ENCODE measurements at places on chromosomes 7 and 10.
A peak's percentile ranks its signal among the peaks of the same experiment; 100 is the strongest.

- DNase-seq: no peak
Measured at GRCh38 chr7:134834689-134835462, 55.4 kb downstream of the CALD1 start.

DNA sequence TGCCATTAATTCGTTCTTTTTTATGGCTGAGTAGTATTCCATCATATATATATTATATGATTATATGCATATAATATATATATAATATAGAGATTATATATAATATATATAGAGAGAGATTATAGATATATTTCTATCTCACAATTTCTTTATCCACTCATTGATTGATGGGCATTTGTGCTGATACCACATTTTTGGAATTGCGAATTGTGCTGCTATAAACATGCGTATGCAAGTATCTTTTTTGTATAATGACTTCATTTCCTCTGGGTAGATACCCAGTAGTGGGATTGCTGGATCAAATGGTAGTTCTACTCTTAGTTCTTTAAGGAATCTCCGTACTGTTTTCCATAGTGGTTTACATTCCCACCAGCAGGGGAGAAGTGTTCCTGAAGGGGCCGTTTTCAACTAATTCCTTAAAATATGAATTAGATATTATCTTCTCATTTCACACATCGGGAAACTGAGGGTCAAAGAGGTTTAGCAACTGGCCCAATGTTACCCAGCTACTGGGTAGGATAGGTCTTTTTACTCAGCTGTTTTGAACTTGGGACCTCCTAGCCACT is 16.5 kb downstream of the NFE2L3 start:
- no peak for DNase-seq

- peak; percentile 22 for DNase-seq
Measured at GRCh38 chr10:122346326-122346950, 28.1 kb upstream of the PLEKHA1 start.

- DNase-seq: peak; percentile 29
Measured at GRCh38 chr7:158121441-158122045, 466.1 kb downstream of the PTPRN2 start.

DNA sequence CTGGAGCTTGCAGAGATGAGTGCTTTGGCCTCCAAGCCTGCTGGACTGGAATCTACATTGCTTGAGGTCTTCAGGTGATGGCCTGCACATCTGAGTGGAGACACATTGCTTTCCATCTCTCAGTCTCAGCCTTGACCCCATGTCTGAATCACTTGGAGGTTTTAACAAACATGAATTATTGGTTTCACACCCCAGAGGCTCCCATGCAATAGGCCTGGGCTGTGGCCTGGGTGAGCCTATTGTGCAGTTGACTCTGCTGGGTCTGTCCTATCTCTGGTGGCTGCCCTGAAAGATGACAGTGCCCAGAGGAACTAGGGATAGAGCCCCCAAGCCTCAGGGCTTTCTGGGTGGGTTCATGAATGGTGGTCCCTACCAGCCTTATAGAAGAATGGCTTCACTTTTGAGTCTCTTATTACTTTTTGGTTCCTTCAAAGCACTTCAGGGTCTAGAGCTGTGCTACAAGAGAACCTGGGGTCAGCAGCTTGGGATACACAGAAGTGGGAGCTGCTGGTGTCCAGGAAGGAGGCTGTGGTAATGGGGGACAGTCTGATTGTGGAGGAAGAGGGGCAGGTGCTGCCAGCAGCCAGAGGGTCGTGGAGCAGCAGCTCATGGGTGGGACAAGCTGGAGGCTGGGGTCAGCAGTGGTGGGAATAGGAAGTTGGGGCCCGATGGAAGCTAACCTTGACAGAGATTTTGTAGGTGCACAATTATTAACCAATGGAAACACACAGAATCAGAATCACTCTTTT is 5.5 kb downstream of the RAMP3 start:
- peak; percentile 59 for DNase-seq

DNA sequence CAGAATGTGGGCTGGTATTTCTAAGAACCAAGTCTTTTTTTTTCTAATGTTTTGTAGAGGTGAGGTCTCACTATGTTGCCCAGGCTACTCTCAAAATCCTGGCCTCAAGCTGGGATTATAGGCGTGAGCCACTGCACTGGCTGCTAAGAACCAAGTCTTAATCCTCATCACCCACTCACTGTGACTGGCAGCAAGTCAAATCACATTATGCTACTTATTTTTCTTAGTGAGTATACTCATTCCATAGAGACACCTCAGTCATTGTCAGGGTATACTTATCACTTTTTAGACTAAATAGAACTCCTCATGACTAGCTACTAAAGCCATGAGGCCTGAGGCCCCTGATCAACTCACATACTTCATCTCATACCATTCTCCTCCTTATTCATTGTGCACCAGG is 116.1 kb downstream of the STRA8 start:
- no peak for DNase-seq

DNA sequence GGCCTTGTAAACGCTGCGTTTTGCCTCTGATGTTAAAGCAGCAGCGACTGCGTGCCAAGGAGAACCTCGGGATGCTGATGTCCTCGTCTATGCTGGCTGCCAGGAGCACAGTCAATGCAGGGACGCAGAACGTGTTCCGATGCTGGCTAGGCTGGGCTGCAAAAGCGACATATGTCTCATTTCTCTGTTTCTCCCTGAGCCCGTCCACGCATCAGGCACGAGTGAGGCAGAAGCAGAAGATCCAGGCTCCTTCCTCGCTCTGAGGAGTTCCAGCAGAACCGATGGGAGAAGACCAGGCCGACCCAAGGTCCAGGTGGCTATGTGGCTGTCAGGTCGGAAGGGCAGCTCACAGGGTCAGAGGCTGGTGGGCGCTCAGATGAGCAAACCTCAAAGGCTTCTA is 3.7 kb upstream of the FOXL3 start:
- DNase-seq: peak; percentile 38

DNA sequence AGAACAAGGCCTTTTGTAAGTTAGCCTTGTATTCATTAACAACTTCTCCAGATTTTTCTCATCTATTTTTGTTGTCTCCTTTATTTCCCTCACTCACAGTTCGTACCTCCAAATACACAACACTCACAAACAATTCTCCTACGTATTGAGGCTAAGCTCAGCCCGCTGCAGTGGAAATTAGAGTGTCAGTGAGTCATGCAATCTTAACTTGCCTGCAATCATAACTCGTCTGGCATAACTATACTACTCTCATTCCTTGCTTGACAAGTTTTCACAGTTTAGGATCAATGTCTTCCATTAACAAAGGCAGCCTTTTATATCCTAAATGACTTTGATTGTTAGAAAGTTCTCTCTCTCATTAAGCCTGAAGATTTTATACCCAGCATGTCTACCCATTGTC is 23.8 kb downstream of the TMEM196 start:
- DNase-seq: no peak

GRCh38 chr10:30500534-30500933 is 66.5 kb downstream of the MAP3K8 start:
- DNase-seq: no peak

GRCh38 chr7:24924375-24924774 is 55.6 kb downstream of the OSBPL3 start:
- no peak for DNase-seq

- no peak for DNase-seq
Measured at GRCh38 chr7:140358412-140359051, 39.8 kb downstream of the SLC37A3 start.

GRCh38 chr7:91492773-91493172 is 228.5 kb downstream of the FZD1 start:
- DNase-seq: no peak

- no peak for DNase-seq
Measured at GRCh38 chr7:50352282-50352681, 47.8 kb downstream of the IKZF1 start.

GRCh38 chr7:7176406-7177043 is 5.8 kb upstream of the C1GALT1 start:
- no peak for DNase-seq

DNA sequence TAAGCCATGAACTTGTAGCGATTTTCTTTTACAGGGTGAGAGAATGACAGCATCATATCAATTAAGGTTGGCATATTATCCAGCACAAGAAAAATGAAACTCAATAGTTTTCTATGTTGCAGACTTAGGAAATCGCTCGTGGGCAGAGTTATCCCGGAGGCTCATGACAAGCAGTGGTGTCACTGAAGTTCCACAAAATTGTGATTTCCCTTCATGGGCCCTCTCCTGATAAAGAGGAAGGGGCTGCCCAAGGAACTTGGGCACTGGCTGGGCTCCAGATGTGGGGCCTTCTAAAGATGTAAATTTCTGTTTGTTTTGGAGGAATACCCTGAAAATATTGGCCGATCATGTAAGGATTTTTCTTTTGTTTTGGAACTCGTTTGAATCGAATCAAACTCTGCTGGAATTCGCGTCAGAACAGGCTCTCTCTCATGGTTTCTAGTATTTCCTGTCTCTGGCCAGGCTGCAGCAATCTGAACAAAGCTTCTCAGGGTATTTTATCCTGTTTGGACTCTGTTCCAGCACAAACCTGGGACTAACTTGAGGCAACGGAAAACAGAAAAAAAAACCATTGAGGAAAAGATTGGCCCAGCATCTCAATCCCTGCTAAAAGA is 340.6 kb upstream of the NRP1 start:
- DNase-seq: no peak

GRCh38 chr10:47402641-47403301 is 18.7 kb upstream of the ZNF488 start:
- DNase-seq: peak; percentile 84

DNA sequence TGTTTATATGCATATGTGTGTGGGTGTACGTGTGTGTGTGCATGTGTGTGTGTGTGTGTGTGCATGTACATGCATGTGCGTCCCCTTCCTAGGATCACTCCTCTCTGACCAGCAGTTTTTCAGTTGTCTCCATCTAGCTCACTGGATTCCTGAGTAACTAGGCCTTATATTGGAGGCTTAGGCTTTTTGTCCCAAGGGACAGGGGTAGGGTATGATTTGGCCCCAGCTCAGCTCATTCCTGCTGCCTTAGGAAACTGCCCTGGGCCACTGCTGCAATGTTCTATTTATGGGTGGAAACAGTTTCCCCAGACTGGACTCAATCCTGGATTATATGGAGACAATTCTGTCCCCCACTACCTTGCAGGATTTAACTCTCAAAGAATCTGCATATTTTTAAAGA is 68.8 kb upstream of the SDK1 start:
- no peak for DNase-seq

- no peak for DNase-seq
Measured at GRCh38 chr10:80288849-80289248, 609 bp downstream of the MAT1A start.

GRCh38 chr7:47474211-47474936 is 107.5 kb downstream of the TNS3 start:
- no peak for DNase-seq

- DNase-seq: no peak
Measured at GRCh38 chr7:10756981-10757380, 216.7 kb upstream of the PHF14 start.

- no peak for DNase-seq
Measured at GRCh38 chr10:124632064-124632531, 112.1 kb downstream of the FAM53B start.

GRCh38 chr7:92359801-92360200 is 87.5 kb upstream of the GATAD1 start:
- no peak for DNase-seq

GRCh38 chr7:149714910-149715471 is 58.4 kb downstream of the ZNF467 start:
- no peak for DNase-seq

- no peak for DNase-seq
Measured at GRCh38 chr10:69337296-69338132, 59.2 kb downstream of the HK1 start.

- DNase-seq: no peak
Measured at GRCh38 chr7:33554046-33554445, 351.3 kb upstream of the BMPER start.

DNA sequence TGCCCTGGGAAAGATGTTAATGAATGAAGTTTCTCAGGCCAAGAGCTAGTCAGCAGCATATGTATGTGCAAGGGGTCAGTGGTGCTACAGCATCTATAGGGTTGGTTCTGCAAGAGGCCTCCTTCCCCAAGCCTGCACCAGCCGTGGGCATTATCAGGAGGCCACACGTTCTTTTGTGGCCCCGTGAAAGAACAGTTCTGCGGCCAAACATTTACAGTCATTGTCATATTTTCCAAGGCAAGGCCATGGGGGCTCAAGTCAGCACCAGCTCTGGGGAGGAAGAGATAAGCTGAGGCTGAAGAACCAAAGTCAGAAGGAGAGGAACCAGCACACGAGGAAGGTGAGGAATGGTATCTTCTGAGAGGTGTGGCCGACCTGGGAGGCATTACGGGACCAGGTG is 54.4 kb upstream of the TMEM72 start:
- DNase-seq: no peak

DNA sequence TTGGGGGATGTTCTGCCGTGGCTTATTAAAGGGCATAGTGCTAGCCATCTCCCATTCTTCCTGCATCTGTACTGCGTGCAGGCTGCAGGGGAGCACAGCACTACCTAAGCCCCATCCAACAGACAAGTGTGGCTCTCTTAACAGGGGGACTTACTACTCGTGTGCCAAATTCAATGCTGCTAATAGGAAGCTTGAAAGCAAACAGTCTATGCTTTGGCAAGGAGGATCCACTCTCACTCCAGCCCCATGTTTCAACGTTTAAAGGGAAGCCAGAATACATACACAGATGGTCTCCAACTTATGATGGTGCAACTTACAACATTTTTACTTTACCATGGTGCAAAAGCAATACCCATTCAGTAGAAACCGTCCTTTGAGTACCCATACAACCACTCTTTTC is 228.0 kb upstream of the C7orf33 start:
- no peak for DNase-seq

DNA sequence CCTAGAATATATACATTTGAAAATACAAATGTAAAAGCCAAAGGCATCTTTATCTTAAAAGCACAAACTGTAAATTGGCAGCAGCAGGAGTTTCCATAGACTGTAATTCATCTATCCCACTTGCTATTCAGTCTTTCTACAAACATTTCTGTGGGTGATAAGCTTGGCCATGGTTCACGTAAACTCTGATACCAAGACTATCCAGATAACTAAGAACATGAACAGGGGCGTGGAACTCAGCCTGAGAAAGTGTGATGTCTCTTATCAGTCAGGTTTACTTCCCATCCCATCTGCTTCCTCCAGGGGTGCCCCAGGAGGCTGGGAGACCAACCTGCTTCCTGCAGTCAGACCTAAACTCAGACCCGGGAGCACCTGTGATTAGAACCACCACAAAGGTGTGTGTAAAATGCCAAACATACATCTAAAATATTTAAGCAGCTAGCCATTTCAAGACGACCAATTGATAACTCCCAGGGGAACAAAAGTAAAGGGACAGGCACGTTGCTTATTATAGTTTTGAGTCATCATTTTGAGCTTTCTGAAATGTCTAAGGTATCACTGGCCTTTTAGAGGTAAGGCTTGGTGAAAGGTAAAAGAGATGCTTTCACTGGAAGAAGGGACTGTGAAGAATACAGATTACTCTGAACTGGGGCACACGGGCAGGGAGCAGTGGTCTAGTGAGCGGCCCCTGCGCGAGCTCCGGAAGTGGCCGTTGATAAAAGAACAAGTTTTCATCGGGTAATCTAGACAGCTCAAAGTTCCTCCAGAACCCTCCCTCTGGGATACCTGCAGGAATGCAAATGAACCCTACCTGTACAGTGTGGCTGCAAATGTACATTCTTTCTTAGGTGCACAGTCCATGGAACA is 51.5 kb downstream of the RSU1 start:
- no peak for DNase-seq

Data from cardiac septum (tissue), 1 donor.